Activated CD8-positive, alpha-beta memory T cell treated with anti-CD3 and anti-CD28 coated beads for 4 hours (primary cell): ENCODE measurements at places on chromosomes 12 and 14.

- peak; percentile 25 for DNase-seq
Measured at GRCh38 chr12:11727133-11727664, 77.7 kb downstream of the ETV6 start.

DNA sequence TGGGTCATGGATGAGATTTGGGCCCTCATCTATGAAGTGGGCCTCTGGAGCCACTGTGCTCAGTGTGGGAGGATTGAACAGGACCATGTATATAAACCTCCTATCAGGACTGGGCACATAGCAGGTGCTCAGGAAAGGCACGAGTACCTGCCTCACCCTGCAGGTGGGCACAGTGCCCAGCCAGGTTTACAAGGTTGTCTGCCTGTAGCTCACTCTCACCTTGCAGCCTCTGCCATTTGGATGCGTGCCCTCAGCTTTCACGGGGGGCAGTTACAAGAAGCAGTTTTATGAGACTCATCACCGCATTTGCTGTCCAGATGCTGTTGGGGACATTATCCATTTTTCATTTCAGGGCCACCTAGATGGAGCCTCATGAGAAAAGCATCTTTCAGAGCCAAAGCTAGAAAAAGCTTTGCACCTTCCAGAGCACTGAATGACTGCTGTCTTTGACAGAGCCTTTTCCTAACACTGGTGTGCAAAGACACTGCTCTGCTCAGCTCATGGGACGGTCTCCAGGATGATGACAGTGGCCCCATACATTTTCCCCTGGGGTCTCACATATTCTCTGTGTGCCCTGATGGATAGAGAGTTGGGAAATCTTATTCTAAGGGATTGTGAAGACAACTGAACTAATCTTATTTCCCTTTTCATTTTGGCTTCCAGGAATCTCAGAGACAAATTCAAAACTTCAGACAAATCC is 327.5 kb upstream of the RTL1 start:
- no peak for DNase-seq

DNA sequence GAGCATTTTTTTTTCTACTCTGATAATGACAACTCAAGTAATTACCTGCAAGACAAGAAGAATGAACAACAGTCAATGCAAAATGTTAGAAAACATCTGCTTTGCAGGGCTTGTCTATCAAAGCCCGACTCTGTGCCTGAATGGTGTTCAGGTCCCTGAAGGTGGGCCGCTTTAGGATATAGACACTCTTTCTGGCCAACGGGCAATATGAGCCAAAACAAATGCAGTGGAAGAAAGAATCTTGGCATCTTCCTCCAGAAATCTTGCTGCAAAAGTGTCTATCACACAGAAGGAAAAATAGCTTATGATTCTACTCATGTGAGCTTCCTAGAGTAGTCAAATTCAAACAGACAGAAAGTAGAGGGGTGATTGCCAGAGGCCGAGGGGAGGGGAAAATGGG is 32.7 kb downstream of the FOS start:
- no peak for DNase-seq

DNA sequence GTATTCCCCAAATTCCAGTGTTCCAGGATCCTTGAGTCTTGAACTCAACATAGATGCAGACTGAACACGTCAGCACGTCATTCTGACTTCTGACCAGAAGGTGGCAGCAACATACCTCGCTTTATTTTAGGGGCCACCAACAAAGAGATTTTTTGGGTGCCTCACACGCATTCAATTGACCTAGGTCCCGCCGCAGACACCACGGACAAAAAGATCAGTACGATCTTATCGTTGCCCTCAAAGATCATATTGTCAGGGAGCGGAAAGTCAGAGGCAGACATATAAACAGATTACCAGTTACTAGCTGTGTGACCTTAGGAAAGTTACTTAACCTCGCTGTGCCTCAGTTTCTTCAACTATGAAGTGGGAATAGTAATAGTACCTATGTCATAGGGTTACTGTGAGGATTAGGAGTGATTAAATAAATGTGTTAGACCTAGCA is 6.5 kb upstream of the PRPH start:
- DNase-seq, result peak; percentile 37

DNA sequence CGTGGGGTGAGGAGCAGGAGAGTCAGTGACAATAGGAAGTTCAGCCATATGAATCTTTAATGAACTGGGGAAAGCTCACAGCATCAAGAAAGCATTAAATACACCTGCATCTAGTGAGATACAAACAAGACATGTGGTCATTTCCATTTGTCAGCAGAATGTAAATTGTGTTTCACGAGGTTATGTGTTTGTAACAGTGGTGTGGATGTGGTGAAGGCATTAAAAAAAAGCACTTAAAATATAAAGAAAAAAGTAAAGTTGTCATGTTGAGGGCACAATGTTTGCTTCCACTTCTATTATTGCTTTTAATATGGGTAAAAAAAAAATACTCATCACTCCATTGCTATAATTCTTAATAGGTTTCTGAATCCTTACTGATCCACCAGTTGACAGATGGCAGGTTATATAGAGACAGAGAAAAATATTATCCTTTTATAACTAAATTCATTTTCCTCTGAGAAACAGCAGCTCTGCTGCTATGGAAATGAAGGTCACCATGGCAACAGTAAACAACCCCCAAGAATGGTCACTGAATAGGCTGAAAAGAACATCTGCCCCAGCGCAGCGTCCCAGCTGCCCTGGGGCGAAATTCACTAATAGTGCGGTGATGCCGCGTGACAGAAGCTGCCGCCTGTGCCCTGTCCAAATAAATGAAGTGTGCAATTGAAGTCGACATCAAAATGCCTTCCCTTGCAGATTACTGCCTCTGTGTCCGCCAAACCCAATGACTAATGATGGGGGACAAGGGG is 226.1 kb downstream of the FOXN3 start:
- DNase-seq, result no peak

GRCh38 chr14:85596562-85596961 is 66.6 kb downstream of the FLRT2 start:
- no peak for DNase-seq

- no peak for DNase-seq
Measured at GRCh38 chr12:79373896-79374499, 316.8 kb downstream of the PAWR start.

GRCh38 chr12:120680165-120680738 is 6.7 kb upstream of the MLEC start:
- DNase-seq, result no peak

- DNase-seq, result peak; percentile 12
Measured at GRCh38 chr12:3727877-3728632, 24.9 kb downstream of the CRACR2A start.

GRCh38 chr14:24339284-24340151 is at the start of gene RIPK3:
TSS of gene RIPK3 (minus strand) at chr14:24339991. CDS start at chr14:24339826, 165 bp downstream.
- DNase-seq, result peak; percentile 38

DNA sequence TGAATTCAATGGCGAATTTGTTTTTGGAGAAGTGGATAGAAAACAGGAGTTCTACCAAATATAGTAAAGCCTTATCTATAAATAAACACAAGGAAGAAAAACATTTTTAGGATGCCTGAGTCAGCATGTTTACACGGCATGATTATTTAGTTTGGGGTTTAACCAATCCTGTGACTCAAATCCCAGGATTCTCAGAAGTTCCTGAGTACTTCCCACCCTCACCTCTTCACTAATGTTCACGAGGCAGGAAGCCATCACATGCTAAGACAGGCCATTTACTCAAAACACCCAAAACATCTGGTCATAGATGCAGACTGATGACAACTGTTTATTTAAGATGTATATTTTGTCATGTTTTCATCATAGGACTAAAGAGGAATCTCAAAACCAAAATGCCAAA is 3.4 kb upstream of the GLRX5 start:
- no peak for DNase-seq

GRCh38 chr14:101482066-101482465 is 79.2 kb upstream of the DIO3 start:
- DNase-seq, result no peak

- no peak for DNase-seq
Measured at GRCh38 chr12:5554711-5555110, 122.8 kb downstream of the NTF3 start.

GRCh38 chr14:77036484-77037214 is 8.1 kb upstream of the IRF2BPL start:
- no peak for DNase-seq

- DNase-seq, result no peak
Measured at GRCh38 chr12:70837026-70837425, 83.5 kb downstream of the PTPRR start.

DNA sequence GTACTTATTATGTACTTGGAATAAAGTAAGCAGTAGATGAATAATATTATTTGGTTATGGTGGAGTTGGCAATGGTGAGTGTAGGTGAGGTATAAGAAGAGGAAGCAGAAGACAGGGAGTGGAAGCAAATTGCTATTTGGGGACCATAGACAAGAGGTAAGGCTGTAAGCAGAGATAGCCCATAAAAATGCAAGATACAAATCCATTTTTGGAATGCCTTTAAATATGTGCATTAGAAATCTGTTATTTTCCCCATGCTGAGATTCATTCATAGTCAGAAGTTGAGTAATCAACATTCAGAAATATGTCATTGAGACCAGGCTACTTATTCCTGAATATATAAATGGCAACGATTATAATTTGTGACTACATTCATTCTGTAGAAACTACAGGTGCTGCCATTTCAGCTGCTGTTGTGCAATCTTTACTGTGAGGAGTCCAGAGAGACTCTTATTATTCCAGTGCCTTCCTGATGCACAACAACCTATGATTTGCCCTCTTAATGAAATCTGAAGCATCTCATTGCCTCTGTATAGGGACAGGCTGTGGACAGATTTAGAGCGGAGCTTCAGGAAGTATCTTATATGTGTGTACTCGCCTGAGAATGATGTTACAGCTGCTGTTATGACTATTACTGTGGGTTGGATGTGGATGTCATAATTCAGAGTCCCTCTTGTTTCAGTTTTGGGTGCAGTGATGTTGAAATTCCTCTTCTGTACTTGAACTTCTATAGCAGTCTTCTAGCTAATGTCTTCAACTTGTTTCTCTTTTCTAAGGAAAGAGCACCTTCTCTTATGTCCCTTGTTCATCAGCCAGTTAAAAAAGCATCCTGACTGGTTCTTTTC is 173.8 kb downstream of the NAV3 start:
- DNase-seq, result no peak

GRCh38 chr12:122917507-122918121 is 21.7 kb upstream of the VPS37B start:
- no peak for DNase-seq

DNA sequence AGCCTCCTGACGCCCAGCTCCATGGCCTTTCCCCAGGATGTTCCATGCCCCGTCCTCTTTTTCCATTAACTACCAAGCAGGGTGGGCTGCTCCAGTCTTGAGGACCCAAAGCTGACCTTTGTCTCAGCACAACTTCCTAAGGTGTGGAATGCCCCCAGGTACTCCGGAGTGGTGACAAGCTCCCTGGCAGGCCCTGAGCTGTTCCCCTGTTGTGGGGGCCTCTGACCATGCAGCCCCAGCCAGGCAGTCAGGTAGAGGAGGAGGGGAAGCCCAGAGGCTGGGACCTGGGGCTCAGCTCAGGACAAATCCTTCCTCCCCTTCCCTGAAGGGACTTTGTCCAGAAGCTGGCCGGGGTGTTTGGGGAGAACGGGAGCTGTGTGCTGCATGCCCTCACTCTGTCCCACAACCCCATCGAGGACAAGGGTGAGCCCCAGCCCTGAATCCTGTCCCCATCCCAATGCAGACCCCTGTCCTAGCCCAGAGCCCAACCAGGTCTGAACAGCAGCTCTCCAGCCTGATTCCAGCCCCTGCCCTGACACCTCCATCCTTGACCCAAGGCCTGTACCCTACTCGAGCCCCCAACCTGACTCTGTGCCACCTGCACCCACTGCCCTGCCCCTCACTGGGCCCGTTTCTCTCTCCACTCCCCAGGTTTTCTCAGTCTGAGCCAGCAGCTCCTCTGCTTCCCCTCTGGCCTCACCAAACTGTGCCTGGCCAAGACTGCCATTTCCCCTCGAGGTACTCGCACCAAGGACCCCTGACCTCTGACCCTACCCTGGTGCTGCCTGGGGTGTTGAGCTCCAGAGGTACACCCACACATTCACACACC is 4.4 kb downstream of the CARMIL3 start:
- DNase-seq, result no peak

DNA sequence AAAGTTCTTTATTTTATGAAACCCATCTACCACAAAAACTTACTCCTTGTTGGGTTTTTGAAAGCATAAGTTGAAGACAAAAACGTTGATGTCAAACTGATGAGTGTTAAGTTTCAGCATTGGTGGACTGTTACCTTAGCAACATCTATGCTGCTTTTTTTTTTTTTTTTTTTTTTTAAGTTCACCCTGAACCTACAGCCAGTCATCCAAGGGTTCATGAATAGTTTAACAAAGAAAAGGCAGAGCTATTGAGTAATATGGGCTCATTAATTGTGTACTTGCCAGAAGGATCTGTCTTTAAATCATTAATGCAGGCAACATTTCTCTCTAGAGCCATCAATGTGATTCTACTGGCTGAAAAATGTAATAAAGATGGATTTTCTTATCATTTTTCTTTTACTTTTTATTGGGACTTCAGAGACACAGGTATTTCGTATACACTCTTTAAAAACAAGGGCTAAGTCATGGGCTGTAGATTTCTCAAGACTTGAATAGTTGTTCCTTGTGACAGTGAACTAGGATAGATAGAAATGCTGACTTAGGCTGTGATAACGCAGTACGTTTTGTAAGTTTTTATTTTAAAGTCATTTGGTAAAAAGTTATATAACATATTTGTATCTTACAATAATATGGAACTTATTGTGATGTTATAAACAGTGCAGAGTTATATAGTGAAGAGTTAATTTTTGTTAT is at the start of gene PTPRQ:
PTPRQ (plus strand) TSS at position 262 of the 693 bp plus-strand sequence; CDS start at position 373, 111 bp downstream.
- DNase-seq, result no peak

- no peak for DNase-seq
Measured at GRCh38 chr12:62191491-62192179, 68.6 kb upstream of the USP15 start.

- DNase-seq, result no peak
Measured at GRCh38 chr12:58364389-58365086, 423.2 kb downstream of the ATP23 start.

- no peak for DNase-seq
Measured at GRCh38 chr12:89173678-89174077, 178.6 kb downstream of the DUSP6 start.

DNA sequence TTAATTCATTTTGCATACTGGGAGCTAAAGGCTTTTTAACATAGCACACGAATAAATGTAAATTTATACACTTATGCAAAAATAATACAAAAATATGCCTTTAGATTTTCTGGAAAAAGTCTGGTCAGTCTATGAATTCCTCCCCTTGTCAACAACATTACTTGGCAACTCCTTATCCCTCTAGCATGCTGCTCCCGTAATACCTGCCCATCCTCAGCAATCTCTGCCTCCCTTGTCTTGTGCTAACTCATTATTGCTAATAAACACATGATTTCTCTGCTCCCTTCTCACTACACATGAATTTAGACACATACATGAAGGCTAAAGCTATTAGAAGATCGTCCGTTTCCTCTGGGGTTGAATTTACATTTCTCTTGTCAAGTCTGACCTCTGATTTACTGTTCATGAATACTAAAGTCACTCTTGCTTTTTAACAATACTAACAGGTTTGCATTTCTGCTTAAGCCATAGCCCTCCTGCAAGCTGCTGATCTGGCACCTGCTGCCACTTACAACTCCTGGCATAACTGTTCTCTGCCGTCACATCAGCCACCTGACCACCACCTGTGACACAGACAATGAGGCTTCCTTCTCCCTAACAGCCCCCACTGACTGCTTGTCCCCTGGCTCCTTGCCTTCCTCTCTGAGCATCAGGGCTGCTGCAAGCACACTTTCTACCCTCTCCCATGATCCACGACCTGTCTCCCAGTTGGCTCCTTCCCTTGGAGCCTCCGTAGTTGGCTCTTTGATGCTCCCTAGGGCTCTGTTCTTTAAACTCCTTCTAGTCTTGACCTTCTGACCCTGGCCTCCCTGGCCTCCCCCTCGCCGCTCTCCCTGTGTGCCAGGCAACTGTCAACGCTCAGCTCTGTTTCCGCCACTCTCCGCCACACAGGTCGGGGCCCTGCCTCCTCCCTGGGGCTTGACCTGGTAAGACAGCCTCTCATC is 177.6 kb downstream of the CALM1 start:
- DNase-seq, result no peak
